Activated gamma-delta T cell (primary cell): ENCODE measurements at places on chromosomes 1 and 21.

GRCh38 chr21:35810431-35810970, 249.8 kb downstream of the SETD4 start:
- no peak for DNase-seq

GRCh38 chr21:34885125-34885524, 164.0 kb downstream of the RUNX1 start:
- no peak for DNase-seq

- DNase-seq = no peak
Observed at GRCh38 chr21:25515484-25516405, 91.5 kb downstream of the MRPL39 start.

DNA sequence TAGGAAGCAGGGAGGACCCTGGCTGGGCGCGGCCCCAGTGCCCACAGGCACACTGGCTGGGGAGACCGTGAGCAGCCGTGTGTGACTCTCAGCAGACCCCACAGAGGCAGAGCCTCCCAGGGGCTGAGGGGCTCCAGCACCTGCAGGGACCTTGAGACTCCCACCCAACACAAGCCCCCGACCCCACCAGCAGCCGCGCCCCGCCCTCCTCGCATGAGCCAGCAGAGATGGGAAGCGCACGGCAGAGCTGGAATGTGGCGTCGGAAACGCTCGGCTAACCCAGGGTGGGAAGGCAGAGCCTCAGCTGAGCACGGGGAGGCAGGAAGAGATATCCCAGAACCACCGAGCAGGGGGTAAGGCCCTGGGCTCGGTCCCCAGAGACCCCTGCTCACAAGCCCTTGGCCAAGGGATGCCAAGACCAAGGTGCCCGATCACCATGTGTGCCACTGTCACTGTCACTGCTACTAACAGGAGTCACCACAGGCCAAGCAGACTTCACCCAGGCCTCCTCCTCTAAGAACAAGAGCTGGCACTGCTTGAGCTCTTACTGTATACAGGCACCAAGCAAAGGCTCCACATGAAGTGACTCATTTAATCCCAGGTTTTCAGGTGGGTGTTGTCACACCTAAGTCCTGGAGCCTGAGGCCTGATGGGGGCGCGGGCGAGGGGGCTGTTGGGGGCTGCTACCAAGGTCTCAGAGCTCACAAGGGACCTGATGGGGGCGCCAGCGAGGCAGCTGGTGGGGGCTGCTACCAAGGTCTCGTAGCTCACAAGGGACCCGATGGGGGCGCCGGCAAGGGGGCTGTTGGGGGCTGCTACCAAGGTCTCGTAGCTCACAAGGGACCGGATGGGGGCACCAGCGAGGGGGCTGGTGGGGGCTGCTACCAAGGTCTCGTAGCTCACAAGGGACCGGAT, 20.1 kb downstream of the MEGF6 start:
- no peak for DNase-seq

DNA sequence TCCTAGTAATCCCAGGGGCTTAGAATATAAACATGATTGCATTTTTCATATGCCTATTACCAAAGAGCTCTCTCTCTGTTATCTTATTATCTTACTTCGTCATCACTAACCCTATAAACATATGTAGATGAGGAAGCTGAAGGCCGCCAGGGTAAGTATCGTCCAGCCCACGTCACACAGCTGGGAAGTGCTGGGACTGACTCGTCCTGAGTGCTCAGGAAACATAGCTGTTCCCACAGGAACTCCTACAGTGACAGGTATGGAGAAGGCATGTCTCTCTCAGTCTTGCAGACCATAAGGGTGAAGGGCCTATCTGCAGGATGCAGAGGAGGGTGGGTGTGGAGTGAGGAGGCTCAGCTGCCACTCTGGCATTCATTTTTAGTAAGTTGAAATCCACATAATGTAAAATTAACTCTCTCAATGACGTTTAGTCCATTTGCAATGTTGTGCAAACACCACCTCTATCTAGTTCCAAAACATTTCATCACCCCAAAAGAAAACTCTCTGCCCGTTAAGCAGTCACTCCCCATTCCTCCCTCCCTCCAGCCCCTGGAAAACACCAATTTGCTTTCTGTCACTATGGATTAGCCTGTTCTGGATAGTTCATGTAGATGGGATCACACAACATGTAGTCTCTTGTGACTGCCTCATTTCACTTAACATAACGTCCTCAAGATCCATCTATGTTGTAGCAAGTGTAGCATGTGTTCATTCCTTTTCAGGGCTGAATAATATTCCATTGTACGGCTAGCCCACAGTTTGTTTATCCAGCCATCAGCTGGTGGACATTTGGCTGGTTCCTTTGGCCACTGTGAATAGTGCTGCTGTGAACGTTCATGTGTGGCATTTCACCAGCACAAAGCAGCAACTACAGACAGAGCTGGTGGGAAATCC, 68.3 kb downstream of the TCP10L start:
- DNase-seq = no peak

- DNase-seq = no peak
Observed at GRCh38 chr1:204112876-204113730, 38.7 kb downstream of the ETNK2 start.

DNA sequence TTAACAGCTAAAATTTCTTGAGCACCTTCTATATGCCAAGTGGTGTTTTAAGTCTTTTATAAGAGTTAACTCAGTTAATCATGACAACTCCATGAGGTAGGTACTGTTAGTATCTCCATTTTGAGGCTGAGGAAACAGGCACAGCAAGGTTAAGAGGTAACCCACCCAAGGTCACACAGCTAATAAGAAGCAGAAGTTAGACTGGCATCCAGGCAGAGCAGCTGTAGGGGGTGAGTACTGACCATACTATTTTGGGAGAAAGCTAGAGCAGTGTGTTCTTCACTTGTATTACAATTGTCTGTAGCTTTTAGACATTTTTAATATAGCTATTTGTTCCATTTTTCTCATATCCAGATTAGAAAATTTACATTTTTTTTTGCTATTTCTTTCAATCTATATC, 4.8 kb downstream of the ATP6V1G3 start:
- no peak for DNase-seq

- DNase-seq = no peak
Observed at GRCh38 chr1:184648856-184649201, 105.8 kb downstream of the EDEM3 start.

- no peak for DNase-seq
Observed at GRCh38 chr1:68975212-68975933, 478.5 kb upstream of the DEPDC1 start.

DNA sequence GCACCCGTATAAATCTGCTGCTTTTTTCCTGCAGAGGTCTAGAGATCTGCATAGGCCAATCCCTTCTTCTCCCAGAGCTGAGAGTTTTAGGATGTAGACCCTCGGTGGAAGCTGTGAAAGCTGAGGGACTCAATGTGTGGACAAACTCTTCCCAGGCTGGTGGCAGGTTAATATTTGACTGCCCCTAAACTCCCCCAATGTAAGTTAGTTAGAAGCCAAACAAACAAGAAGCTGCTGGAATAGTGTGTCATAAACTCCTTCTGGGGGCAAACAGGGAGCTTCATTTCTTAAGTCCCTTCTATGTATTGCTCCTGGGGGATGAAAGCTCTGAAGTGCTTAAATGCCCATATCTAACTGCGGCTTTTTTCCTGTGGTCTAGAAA, 72.3 kb downstream of the SCMH1 start:
- DNase-seq = no peak

GRCh38 chr1:74502858-74503257, 9.6 kb downstream of the LRRC53 start:
- no peak for DNase-seq

DNA sequence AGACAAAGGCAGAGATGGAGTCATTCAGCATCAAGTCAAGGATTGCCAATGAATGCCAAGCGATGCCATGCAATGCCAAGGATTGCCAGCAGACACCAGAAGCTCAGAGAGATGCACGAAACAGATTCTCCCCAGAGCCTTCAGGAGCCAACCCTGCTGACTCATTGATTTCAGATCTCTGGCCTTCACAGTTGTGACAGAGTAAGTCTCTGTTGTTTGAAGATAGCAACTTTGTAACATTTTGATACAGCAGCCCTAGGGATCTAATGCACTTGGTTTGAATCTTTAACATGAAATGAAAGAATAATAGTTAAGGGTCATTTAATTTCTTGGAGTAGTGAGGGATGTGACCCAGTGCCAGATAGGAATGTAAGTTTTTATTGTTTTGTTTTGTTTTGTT, 287.4 kb upstream of the RUNX1 start:
- DNase-seq = no peak

GRCh38 chr1:208256556-208256955, 12.4 kb upstream of the PLXNA2 start:
- DNase-seq = no peak

DNA sequence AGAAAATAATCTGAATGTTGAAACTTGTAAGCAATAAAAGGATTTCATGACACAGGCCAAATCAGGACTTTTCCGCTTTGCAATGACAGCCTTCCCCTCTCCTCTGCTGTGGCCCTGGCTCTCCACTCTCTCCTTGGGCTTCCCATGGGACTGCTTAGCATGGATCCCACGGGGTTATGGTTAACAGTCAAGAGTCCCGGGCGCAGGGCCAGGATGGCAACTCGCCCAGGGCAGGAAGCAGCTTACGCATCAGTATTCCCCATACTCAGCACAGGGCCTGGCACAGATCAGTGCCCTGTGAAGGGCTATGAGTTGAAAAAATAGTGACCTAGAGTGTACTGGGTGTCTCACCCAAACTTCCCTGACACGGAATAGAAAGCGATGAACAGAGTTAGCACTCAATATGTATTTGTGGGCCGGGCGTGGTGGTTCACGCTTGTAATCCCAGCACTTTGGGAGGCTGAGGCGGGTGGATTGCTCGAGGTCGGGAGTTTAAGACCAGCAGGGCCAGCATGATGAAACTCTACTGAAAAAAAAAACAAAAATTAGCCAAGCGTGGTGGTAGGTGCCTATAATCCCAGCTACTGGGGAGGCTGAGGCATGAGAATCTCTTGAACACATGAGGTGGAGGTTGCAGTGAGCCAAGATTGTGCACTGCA, 29.1 kb upstream of the GRHL3 start:
- DNase-seq = no peak

GRCh38 chr1:99599678-99600175, 46.2 kb upstream of the PALMD start:
- no peak for DNase-seq

DNA sequence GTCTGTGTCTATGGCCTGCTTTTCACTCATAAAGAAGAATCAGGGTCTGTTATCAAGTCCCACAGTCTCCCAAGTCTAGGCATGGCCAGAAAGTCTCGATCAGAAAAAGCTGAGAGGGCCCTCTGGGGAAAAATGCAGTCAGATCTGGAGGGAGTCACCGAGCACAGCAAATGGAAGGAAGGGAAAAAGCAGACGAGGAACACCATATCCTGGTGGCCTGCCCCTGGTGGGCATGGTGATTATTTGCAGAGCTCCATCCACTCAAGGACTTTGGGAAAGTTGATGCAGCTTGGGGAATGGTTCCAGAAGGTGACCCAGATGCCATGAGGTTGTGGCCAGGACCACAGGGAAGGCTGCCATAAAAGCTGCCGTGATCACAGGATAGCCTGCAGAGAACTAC, 189.1 kb downstream of the CLIC6 start:
- DNase-seq = no peak

DNA sequence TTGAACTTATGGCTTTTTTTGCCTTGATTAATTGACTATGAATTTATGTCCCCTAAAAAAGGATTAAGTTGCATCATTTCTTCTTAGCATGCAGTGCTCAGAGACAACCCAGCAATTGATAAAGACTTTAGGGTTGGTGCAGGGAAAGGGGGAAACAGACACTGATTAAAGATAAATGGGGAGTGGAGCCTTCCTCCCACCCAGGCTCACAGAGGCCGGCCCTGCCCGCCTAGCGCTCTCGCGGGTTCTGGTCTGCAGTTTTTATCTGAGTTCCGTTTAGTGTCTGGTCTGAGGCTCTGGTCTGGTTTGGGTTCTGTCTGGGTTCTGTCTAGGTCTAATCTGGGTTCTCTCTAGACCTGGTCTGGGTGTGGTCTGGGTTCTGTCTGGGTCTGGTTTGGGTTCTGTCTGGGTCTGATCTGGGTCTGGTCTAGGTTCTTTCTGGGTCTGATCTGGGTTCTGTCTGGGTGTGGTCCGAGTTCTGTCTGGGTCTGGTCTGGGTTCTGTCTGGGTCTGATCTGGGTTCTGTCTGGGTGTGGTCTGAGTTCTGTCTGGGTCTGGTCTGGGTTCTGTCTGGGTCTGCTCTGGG, 48.1 kb downstream of the ABCG1 start:
- no peak for DNase-seq

DNA sequence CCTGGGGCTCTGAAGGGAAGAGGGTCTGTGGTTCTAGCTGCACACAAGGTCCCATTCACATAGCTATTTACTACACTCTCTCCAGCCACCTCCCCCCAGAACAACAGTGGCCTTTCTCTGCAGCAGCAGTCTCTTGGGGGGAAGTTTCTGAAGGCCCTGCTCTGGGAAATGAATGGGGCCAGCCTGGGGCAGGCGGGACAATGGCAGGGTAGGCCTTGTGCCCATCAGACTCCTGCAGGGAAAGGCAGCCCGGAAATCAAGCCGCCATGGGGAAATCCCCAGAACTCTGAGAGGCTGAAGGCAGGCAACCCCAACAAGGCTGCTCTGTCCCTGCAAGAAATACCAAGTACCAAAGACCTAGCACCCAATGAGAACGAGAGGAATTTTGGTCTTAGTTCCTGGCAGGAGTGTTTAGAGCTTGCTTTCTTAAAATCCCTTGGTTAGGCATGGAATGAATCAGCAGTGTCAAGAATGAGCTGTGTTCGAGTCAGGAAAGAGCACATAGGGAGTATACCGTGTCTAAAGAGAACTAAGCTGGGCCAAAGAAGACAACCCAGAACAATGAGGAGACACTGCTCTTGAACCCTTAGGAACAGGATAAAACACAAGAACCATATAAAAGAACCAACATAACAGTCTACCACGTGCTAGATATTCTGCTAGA, 11.3 kb downstream of the ARHGEF11 start:
- no peak for DNase-seq

DNA sequence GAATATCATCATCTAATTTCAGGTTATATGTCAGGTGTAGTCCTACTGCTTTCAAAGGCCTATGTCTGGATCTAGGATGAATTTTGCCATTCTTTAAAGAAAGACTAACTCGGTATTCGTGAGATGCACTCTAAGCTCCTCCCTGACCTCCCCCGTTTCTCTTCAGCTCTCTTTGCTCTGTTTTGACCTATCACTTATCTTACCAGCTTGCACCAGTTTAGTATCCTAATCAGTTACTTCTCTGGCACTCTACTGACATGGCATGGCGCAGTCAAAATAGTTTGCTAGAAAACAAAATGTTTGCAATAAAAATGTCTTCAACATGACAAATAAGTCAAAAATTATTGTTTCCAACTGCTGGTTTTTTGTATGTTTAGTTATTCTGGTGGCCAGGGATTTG, 8.4 kb upstream of the SLC16A1 start:
- DNase-seq = no peak

GRCh38 chr1:41846625-41847405, 71.9 kb downstream of the HIVEP3 start:
- DNase-seq = no peak

DNA sequence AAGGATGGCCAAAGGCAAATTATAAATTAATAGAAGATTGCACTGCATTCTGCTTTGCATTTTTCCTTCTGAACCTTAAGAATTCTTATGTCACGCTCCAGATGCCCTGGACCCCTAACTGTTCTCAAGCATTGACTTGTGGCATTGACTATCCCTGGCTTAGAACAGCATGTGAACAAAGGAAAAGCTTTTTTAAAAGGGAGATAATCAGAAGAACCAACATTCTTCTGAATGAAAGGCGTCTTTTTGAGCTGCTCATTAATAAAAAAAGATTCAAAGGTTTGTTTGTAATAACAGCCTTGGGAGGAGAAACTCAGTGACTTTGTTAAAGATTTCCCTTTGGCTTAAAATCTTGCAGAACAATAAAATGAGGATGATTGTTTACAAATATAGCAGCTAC, 105.5 kb downstream of the TNNI3K start:
- DNase-seq = no peak

- no peak for DNase-seq
Observed at GRCh38 chr1:113940365-113941244, 11.5 kb downstream of the HIPK1 start.

GRCh38 chr1:34701326-34702060, 53.4 kb upstream of the GJB5 start:
- no peak for DNase-seq
